Dermis microvascular lymphatic vessel endothelial cell (primary cell): ENCODE measurements at places on chromosomes 13 and 19. TPM values are rescaled to one million over a fixed set of nuclear protein-coding genes. Genes with fewer than 3 reads are reported as not detected.

RASGRP4 gene
- not detected in 2 replicates for total RNA-seq

KLK14 gene
- not detected in 2 replicates for total RNA-seq

ZNF766 gene
- total RNA-seq = 5.4 and 10.4 TPM in 2 replicates

TRAPPC2B gene
- total RNA-seq = 8.0 and 11.1 TPM in 2 replicates

MBD3L2B gene
- not detected in 2 replicates for total RNA-seq
